Stimulated activated CD8-positive, alpha-beta memory T cell treated with anti-CD3 and anti-CD28 coated beads, Interleukin-4, amount 100 ng/mL, for 1 hour (primary cell): ENCODE measurements at places on chromosomes 11 and 22.

- no peak for DNase-seq
These were observed 40.3 kb upstream of the RASSF10 start for GRCh38 chr11:12968826-12969225.

- no peak for DNase-seq
These were observed 49.7 kb upstream of the BIRC3 start for GRCh38 chr11:102267609-102268008.

DNA sequence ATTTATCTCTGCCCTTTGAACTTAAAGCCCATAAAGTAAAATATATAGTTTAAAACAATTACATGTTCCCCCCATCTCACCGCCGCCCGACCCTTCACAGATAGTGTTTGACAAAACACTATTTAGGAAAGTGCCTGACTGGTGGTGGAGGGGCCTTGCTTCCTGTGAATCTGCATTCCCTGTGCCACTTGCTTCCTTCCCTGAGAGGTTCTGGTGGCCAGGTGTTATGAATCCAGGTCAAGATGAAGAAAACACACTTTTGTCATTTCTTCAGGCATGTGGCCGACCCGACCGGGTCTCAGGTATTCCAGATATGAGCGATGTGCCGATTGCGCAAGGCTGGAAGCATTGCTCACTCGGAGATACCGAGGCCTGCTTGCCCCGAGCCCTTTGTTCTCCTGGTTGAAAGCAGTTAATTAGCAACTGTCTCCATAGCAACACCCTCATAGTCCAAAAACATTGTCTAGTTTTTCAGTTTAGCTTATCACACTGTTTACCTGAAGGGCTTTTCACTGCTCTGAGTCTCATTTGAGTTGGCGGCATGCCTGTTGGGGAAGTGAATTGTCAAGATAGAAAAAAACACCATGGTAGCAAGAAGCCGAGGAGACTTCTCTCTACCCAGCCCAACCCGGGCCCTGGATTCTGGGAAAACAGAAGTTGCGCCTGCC, 128.3 kb downstream of the TEAD1 start:
- no peak for DNase-seq

DNA sequence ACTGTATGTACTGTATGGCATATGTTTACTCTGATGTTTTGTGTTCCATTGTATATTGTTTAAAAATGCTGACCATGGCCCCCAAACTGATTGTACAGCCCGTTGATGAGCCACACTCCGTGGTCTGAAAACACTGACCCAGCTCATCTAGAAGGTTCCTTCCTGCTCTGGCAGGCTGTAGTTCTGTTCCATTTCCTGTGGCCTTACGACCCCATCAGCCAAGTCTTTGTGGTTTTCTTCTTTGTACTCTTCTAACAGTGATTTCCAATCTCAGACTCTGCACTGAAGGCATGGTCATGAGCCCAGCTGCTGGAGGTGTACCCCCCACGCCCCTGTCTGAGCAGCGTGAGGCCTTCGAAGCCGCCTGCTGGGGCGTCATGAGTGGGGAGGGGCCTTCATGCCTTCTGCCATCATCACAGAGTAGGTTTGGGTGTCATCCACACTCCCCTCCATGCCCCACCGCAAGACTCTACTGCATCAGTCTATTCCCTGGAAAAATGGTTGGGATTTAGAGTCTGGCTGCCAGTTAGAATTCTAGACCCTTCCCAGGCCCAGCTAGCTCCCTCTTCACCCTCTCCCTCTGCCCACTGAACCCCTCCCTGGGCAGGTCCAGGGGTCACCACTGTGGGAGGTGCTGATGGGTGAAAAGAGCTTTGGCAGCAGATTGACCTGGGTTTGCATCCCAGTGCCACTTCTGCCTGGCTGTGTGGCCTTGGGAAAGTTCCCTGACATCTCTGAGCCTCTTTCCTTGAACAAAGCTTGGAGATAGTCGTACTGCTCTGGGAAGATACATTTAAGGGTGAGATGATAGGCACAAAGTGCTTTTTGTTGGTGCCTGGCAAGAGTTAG, 11.3 kb upstream of the C11orf96 start:
- DNase-seq: no peak

DNA sequence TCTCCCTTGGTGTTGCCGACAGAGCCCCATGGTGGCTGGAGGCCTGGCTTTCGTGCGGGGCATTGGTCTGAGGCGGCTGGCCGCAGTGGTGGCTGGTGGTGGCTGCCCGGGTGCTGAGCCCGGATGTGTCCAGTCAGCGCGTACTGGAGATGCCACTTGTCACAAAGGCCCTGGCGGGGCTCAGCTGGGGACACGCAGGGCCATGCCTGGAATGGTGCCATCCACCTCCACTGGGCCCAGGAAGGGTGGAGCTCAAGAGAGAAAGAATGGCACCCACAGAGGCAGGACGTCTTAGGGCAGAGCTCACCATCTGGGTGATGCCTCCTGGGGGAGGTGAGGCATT, 92.5 kb downstream of the CEP164 start:
- DNase-seq: no peak

DNA sequence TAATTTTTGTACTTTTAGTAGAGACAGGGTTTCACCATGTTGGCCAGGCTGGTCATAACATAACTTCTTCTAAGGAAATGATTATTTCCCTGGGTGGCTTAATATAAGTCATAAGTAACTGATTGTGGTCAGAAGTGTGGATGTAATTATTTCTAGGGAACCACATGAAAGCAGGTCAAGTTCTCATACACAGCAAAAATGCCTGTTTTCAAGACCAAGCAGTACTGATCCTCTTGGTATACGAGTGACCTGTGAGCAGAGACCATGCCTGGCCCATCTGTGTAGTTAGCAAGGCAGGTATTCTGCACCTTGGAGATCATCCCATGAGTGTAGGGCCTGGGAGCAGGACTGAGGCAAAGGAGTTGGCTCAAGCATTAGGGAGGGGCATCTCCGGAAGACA, 32.5 kb upstream of the NUCB2 start:
- no peak for DNase-seq

- DNase-seq: no peak
These were observed 866.8 kb downstream of the FAM181B start for GRCh38 chr11:81866896-81867295.

DNA sequence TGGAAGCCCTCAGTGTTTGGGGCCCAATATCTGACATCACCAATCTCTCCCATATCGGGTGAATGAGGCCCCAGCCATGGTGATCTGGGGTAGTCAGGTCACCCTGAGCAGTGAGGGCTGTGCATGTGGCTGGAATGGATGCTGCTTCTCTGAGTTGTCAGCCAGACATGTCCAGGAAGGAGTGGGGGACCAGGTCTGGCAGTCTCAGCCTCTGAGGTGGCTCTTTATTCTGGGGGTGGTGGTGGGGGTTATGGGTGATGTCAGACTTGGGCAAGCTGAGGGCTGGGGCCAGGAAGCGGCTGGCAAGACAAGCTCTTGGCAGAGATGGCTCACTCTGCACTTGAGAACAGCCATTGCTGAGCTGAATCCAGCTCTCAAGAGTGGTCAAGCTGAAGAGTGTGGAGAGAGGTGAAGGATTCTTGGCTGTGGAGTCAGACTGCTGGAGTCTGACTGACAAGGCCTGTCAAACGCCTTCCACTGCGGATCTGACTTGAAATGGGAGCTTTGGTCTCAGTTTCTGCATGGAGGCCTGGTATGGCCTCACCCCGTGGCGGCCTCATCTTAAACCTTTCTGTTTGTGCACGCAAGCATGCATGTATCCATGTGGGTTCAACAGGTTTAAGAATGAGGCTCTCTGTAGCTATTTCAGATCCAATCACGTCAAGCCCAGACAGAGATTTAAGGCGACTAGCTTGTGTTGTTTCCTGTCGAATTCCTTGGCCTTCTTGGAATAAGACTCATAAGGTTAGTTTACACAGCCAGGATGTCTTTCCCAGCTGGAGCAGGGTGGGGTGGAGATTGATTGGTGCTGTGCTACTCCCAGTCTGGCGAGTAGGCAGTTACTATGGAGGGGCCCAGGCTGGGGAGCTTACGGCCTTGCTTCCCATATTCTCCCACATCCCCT, 83.9 kb upstream of the TIMP3 start:
- no peak for DNase-seq

DNA sequence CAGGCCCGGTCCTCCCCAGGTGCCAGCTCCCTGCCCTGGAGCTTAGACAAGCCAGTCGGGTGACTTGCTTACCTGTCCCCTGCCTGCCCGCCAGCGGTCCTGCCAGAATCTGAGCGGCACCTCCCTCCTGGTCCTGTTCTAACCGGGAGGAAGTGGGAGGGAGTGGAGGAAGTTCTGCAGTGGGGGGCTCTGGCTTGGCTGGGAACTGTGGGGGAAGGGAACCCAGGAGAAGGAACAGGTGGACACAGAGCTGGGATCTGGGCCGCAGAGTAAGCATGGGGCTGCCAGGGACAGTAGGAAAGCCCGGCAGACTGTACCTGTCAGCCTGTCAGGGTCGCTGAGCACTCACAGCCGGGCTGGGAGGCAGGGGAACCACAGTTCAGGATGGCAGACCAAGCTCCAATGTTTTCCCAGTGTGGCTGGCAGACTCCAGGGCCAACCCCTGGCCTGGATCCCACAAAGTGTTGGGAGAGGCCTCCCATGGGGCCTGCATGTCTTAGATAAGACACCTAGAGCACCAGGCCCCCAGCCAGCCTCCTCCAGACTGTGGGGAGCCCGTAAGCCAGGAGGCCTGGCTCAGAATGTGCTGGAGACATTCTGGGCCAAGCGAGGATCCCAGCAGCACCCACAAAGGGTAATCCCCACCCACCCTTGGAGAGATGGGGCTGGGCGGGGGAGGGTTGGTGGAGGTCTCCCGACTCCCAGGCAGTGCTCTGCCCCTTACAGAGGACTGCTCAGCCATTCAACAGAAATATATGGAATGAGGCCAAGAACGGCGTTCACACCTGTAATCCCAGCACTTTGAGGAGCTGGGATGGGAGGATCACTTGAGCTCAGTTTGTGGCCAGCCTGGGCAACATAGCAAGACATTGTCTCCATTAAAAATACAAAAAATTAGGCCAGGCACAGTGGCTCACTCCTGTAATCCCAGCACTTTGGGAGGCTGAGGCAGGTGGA, 2.3 kb downstream of the CYB5R3 start:
- no peak for DNase-seq

- no peak for DNase-seq
These were observed 211.0 kb downstream of the GRIK4 start for GRCh38 chr11:120722524-120722923.

DNA sequence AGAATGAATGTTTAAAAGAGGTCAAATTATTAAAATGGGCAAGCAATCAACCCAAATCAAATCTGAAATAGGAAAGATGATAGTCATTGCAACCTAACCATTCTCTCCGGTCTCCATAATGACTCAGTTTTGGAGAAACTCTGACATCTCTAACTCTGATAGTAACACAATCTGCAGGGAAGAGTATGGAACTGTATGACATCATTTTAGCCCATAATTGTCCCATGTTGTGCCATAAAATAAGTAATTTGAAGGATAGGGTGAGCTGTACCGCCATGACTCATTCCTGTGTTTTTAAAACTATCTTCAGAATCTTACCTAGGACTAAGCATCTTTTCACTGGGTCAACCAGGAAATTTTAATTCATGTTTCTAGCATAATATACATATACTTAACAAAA, 350.8 kb downstream of the DLG2 start:
- DNase-seq: no peak

DNA sequence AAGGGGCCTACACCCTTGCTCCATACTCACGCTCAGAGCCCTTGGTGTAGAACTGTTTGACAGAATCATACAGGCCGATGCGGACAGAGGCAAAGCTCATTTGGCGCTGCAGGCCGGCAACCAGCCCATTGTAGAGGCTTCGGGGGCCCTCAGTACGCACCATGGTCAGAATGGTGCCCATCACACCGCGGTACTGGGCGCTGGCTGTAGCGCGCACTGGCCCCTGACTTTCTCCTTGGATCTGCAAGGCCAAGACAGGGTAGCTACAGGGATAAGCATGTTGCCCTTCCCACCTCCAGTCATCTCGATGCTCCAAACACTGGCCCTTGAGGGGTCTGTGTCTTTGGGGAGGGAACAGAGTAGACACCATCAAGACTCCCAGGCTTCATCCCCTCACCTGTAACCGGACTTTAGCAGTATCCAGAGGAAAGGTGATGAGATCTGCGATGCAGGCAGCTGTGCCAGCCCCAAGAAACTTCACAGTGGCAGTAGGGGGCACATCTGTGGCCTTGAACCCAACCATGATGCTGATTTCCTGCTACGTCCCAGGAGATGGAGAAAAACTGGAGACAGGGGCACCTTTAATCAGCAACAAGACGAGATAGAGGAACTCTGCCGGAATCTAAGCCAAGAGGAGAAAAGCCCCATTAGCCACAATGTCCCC, 4.7 kb downstream of the UCP2 start:
- no peak for DNase-seq

GRCh38 chr11:112050721-112051120, 23.1 kb downstream of the PIH1D2 start:
- DNase-seq: no peak

GRCh38 chr11:92128026-92128425, 96.6 kb upstream of the FAT3 start:
- no peak for DNase-seq

DNA sequence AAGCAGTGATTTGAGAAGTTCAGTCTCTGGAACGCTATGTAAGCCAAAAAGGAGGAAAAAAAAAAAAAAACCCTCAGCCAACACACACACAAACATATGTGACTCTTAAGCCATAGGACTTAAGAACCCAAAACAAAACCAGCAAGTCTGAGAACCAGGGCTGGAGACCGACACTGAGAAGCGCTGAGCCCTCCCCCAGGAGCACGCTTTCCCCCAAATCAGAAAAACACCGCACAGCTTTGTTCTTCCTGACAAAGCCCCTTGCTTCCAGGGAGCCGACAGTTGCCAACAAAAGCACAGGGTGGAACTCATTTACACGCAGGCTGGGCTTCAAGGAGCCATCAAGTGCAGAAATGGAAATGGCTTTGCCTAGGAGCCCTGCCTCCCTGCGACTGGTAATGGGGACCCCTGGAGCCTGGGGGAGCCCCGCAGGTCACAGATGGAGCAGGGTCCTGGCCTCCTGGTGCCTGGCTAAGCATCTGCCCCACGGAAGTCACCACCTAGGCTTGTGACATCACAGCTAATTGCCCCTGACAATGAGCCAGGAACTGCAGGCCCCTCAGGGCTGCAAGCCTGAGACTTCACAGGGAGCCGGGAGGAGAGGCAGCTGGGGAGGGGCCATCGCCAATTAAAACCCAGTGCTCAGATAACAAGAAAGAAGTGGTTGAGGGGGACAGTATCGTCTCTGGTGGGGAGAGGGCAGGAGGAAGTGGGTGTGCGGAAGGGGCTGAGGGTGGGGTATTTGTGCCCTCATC, 66.9 kb downstream of the NFAM1 start:
- no peak for DNase-seq
